ENCODE measurements at places on chromosomes 3 and 15.

DNA sequence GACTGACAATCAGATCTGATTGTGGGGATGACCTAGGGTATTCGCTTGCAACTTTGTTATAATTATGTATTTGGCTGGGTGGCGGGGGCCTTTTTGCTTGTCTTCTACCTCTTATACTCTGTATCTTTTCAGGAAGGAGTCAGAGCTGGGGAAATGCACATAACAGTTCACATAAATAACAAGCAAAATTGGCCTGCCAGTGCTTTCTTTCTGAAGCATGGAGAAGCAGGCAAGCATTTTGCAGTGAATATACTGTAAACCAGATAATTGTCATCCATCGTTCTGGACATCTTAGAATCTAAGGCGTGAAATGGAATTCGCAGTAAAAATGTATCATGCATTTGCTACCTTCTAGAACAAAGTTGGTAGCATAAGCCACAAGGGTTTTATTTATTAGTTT lies 227.6 kb downstream of the CLSTN2 start:
- no peak for DNase-seq

DNA sequence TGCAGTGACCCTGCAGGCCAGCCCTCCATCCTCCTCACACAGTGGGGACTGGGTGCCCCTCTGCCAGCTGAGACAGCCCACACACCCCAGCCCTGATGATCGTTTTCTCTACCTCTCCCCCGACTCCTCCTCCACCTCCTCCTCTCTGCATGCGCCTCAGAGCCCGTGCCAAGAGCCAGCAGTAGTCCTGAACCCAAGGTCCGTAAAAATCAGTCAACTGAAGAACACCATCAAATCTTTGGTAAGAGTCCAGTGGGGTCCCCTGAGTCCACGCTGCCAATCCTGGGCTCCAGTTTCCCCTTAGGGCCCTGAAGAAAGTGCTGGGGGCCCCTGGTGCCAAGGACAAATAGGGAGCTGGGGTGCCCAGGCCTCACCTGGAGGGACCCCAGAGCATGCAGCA lies 109.3 kb upstream of the FAN1 start:
- no peak for DNase-seq

DNA sequence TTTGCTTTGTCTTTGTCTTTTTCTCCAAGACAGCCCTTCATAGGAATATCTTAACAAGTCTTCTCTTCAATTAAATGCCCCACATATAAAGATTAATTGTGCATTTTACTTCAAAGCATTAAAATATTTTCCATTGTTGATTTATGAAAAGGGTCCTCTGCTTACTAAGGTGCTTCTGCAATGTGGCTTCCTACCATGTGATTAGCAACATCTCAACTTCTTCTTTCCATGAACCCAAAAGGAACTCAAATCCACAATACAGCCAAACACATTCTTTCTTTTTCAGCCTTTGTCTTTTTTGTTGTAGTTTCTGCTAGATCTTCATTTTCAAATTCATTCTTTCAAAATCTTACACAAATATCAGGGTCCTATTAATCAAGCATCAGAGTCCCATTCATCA lies 309.2 kb downstream of the NSUN3 start:
- DNase-seq = no peak

DNA sequence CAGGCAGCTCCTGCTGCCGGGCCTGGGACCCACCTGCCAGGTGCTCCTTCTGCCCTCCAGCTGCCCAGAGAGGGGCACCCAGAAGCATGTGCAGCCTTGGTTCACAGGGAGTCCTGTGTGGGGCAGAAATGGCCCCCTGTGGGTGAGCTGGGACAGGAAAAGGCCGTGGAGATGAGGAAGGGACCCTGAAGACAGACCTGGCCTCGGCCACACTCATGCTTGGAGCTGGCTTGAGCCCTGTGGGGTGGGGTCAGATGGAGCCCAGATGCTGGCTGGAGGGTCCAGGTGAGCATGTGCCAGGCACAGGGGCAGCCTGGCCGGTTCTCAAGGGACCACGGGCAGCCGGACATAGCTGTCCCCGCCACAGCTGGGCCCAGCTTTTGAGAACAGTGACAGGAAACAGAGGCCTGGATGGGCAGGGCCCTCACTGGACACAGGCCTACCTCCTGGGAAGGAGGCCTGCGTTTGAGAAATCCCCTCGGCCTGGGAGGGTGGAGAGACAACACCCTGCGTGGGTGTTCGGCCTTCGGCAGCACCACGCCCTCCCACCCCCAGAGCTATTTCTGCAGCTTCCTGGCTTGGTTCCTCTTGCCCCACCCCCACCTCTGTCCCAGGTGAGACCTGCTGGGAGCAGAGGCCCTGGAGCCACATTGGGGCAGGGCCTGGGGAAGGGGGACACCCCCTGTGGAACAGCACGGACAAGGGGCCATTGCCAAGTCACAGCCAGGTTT lies 132.6 kb upstream of the MEF2A start:
- peak; percentile 20 for DNase-seq

- DNase-seq = no peak
These were observed 17.6 kb upstream of the PAQR9 start for GRCh38 chr3:142981108-142981507.

DNA sequence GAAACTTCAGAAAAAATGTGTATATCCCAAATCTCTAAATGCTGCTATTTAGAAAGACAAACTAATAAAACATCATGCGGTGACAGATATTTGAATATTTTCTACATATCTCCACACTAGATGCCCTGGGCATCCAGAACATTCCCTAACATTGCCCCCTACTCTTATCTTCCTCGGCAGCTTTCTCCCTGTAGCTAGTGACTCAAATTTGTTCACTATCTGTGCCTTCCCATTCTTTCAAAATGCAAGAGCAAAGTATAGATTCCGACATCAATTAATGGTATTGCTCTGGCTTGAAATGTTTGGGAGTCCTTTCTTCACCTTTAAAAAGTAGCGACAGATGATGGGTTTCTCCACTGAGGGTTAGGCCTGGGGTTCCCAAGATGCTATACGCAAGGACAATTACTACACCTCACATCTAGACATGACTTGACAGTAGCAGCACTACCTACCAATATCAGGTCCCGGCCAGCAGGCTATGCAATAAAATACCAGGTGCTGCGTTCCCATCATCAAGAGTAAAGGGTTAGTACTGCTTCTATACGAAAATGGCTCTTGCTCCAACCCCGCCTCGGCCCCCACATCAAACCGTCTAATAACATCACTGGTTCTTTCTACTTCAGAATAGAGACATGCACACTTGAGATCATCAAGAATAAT lies 631 bp downstream of the UBR1 start:
- no peak for DNase-seq

DNA sequence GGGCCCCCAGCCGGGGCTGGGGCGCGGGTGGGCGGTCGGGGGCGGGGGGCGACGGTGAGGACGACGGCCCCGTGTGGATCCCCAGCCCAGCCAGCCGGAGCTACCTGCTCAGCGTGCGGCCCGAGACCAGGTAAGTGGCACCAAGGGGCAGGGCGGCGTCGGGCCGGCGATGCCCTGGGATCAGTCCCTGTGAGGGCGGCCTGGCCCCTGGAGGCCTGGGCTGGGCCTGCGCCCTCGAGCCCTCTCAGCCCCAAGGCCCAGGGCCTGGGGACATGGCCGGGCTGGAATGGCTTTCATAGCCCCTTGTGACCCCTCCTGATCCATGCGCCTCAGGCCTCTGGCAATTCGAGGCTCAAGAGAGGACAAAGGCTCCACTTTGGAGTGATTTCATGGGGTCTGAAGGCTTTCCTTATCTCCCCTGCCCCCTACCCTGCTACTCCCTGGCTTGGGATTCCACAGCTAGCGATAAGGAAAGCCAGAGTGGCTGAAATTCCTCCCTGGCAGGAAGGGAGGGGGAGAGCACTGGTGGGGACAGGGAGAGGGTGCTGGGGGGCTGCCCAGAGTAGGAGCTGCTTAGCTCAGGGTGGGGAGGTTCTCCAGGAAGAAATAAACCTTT lies 418 bp downstream of the ALPK3 start:
- DNase-seq = no peak

DNA sequence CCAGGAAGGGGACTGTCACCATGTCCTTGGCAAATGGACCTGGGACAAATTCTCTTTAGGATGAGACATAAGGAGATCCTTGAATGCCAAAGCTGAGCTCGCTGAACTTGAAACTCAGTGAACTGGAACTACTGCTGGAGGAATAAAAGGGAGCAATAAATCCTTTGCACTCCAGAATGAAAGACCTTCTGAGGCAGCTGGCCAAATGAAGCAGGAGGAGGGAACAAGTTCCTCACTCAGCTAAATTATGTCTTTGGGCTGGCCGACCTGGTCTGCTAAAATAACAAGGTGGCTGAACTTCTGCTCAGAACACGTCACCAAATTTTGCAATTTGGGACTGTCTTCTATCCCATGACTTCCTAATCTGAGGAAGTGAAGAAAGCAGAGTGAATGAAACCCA lies 314.7 kb downstream of the LPP start:
- no peak for DNase-seq

GRCh38 chr15:47402829-47403228 lies 314.5 kb upstream of the SEMA6D start:
- DNase-seq = no peak
